ENCODE measurements at places on chromosomes 16 and 17. TPM values are rescaled to one million over a fixed set of nuclear protein-coding genes. Genes with fewer than 3 reads are reported as not detected.

The DNAH9 gene
- total RNA-seq, result not detected

The IL34 gene
- 7.8 TPM for total RNA-seq

The KCNAB3 gene
- total RNA-seq, result 0.38 TPM

The FZD2 gene
- total RNA-seq, result 24.4 TPM

The OSBPL7 gene
- total RNA-seq, result 19.1 TPM

The CACNG1 gene
- not detected for total RNA-seq

The PTX4 gene
- not detected for total RNA-seq

The APOH gene
- total RNA-seq, result not detected

The FNDC8 gene
- total RNA-seq, result not detected

The ADAD2 gene
- total RNA-seq, result not detected

The AOC3 gene
- 0.41 TPM for total RNA-seq

The MAF gene
- total RNA-seq, result not detected

The NGFR gene
- total RNA-seq, result 2.3 TPM

The CDH3 gene
- 0.34 TPM for total RNA-seq

The NLRC5 gene
- 15.0 TPM for total RNA-seq

The CA5A gene
- total RNA-seq, result not detected

The TXNDC11 gene
- 35.9 TPM for total RNA-seq

The SLC35G3 gene
- not detected for total RNA-seq

The ZPBP2 gene
- not detected for total RNA-seq

The PVALEF gene
- not detected for total RNA-seq

The SNX20 gene
- total RNA-seq, result not detected

The MYH1 gene
- total RNA-seq, result not detected

The CCL17 gene
- 14.2 TPM for total RNA-seq

The CWC25 gene
- 16.1 TPM for total RNA-seq

All from A172 (cell line).